ENCODE measurements at places on chromosomes 6 and 20.

DNA sequence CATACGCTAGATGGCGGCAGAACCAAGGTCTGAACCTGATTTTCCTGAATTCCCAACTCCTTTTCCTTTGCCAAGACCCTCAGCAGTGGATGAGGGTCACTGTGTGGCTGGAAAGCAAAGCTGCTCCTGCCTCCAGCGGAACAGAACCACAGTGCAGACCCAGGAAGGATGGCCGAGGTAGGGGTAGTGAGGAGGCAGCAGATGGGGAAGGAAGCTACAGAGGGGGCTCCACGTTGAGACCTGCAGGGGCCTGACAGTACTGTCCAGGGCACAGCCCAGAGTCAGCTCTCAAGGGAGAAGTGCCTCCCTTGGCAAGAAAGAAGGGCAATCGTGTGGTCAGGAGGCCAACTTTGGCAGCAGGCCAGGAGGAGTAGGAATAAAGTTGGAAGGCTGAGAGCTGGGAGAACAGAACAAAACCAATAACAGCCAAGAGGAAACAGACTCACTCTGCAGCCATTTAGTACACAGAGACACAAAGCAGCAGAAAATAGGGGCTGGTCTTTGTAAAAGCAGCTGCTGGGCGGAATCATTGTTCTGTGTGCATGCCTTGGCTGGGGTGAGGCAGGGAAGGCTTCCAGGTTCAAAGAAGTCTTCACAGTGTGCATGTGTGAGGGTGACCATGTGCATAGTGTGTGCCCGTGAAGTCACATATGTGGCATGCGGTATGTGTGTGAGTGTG lies 3.1 kb downstream of the GABRR2 start:
- H3K36me3 ChIP-seq = peaks cover 12% of the 10 kb centered on the region
- no peak overlapping the region for H3K27ac ChIP-seq
- H3K4me1 ChIP-seq = peaks cover 38% of the 10 kb centered on the region

DNA sequence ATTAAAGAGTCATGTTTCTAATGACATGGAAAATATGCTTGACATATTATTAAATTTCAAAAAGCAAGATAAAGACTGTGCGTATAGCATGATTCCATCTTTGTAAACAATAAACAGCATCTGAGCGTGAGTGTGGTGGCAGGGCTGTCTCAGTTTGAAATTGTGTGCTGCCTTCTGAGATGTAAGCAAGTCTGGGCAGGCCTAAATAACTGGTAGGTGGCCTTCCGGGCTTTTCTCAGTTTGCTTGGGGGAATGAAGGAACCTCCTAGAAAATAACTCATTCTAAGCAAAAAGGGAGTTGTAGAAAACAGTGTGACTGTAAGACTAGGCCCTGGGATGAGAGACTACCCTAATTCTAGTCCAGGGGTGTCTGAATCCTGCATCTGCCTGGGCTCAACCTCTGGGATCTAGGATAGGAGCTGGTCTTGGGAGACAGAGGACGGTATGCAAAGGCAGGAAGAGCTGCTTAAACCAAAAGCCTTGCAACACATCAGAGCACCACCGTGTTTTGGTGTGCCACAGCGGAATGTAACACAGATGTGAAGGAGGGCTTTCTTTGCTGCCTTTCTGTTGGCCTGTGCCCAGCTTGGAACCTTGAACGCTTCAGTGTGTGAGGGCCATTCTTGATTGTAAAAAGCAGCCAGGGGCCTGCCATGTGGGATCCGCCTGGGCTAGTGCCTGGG lies 63.5 kb upstream of the L3MBTL3 start:
- no peak for DNase-seq
- no peaks in the 10 kb centered on the region for H3K4me1 ChIP-seq
- no peak overlapping the region for H3K4me3 ChIP-seq
- no peak overlapping the region for H3K27ac ChIP-seq
- no peaks in the 10 kb centered on the region for H3K27me3 ChIP-seq

DNA sequence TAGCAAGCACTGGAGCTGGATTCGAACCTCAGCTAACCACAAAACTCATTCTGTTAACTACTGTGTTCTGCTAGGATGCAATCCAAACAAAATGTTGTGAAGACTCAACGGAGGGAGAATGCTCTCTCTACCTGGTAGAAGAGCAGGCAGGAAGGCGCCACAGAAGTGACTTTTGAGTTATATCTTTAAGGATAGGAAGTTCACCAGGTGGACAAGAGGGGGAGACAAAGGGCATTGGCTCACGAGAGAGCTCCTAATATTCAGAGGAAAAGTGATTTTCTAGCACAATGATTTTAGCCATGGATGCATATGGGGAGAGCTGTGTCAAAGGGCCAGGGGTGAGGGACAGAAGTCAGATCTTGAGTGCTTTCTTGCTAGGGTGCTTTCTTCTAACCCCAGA lies 108.4 kb upstream of the MAFB start:
- no peaks in the 10 kb centered on the region for H3K36me3 ChIP-seq
- no peak overlapping the region for H3K4me3 ChIP-seq
- H3K27me3 ChIP-seq = no peaks in the 10 kb centered on the region
- no peak for DNase-seq

DNA sequence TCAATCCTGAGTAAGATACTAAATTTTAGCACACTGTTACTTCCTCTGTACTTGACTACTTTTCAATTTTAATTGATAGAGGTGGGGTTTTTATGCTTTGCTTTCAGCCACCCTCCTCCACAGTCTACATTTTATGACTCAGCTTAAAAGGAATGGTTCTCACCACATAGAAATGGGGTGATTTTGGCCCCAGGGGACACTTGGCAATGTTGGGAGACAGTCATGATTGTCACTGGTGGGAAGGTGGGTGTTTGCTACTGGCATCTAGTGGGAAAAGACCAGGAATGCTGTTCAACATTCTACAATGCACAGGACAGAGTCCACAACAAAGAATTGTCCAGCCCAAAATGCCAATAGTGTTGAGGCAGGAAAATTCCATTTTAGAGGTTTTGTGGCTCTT lies 71.3 kb downstream of the PCSK2 start:
- no peaks in the 10 kb centered on the region for H3K4me1 ChIP-seq
- H3K27ac ChIP-seq = no peak overlapping the region
- no peaks in the 10 kb centered on the region for H3K27me3 ChIP-seq
- no peak for DNase-seq

GRCh38 chr20:5658912-5659345 lies 91.3 kb upstream of the SHLD1 start:
- DNase-seq = peak; percentile 99
- peak overlapping the region; percentile 37 for H3K4me3 ChIP-seq
- H3K36me3 ChIP-seq = no peaks in the 10 kb centered on the region
- H3K4me1 ChIP-seq = peaks cover 88% of the 10 kb centered on the region
- no peaks in the 10 kb centered on the region for H3K27me3 ChIP-seq

- no peaks in the 10 kb centered on the region for H3K36me3 ChIP-seq
- peak; percentile 75 for DNase-seq
- H3K27me3 ChIP-seq = no peaks in the 10 kb centered on the region
- no peak overlapping the region for H3K4me3 ChIP-seq
- H3K4me1 ChIP-seq = peaks cover 38% of the 10 kb centered on the region
These were observed 14.3 kb upstream of the NCOA3 start for GRCh38 chr20:47487175-47487917.

GRCh38 chr6:24504287-24504648 lies 9.5 kb downstream of the ALDH5A1 start:
- H3K36me3 ChIP-seq = no peaks in the 10 kb centered on the region
- DNase-seq = no peak
- no peak overlapping the region for H3K4me3 ChIP-seq
- H3K27me3 ChIP-seq = no peaks in the 10 kb centered on the region

- no peak for DNase-seq
- H3K27me3 ChIP-seq = no peaks in the 10 kb centered on the region
- H3K27ac ChIP-seq = no peak overlapping the region
- H3K4me1 ChIP-seq = peaks cover 17% of the 10 kb centered on the region
- H3K4me3 ChIP-seq = no peak overlapping the region
These were observed 154.0 kb upstream of the CITED2 start for GRCh38 chr6:139528471-139528870.

- H3K27me3 ChIP-seq = no peaks in the 10 kb centered on the region
- H3K4me1 ChIP-seq = peaks cover 28% of the 10 kb centered on the region
- no peak overlapping the region for H3K27ac ChIP-seq
- no peak overlapping the region for H3K4me3 ChIP-seq
These were observed 26.4 kb upstream of the PTGIS start for GRCh38 chr20:49594143-49594930.

DNA sequence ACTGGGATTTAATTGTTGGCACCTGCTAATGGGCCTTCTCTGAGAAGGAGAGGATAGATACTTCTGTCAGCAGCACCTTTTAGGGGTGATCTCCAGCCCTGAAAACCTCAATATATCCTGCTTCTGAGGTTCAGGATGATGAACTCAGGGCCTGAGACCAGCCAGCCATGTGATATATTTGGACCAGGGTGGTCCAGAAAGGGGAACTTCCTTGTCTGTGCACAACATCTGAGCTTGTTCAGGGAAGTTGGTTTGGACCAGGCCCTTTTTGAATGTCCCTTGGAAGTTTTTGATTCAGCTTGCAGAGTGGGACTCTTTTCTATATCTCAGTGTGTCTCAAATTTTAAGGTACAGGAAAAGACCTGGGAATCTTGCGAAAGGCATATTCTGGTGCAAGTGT lies 85.8 kb downstream of the GFRA4 start:
- no peak for DNase-seq
- no peak overlapping the region for H3K27ac ChIP-seq
- peaks cover 77% of the 10 kb centered on the region for H3K36me3 ChIP-seq
- H3K27me3 ChIP-seq = no peaks in the 10 kb centered on the region

DNA sequence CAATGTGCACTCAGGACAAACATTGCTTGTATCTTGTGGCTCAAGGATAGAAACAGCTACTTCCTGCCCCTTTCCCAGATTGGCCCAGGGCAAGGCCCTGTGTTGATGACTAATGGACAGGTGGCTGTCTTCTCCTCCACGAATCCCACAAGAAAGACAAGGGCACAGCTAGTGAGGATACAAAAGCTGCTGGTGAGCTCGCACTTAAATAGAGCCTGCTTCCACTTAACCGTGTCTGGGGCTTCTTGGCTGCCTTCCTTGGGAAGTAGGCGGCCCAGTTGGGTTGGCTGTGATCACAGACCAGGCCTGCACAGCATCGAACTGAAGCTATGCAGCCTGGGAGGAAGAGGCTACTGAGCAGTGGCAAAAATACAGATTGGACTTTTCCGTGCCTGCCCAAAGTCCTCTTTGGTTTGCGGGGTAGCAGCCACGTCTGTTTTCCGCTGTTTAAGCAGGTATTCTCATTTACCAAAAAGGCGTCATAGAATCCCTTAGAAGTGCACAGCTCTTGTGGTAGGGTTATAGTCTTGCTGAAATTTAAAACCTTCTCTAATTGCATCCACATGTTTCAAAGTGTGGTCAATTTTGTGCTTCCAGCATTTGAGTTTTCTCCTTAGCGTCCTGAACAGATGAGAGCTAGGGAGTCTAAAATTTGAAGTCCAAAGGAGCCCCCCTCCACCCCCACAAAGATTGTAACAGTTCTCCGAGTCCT lies 23.0 kb upstream of the NAA20 start:
- no peak for DNase-seq
- H3K27me3 ChIP-seq = no peaks in the 10 kb centered on the region
- H3K4me3 ChIP-seq = no peak overlapping the region
- H3K36me3 ChIP-seq = peaks cover 70% of the 10 kb centered on the region
- peaks cover 33% of the 10 kb centered on the region for H3K4me1 ChIP-seq

DNA sequence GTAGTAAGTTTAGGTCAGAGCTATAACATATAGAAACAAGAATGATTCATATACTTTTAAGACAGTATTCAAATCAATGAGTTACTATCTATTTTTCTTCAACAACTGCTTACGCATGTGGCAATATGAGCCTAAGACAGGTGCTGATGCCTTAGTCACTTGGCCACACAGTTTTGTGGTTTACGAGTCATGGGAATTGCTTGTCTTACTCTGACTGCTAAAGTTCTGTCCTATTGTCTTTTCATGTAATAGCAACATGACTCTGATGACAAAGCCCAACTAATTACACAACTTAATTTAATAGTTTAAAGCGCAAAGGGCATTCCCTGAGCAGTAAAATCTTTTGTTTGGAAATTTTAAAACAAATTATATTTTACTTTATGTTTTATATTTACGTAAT lies 159.3 kb upstream of the CENPW start:
- no peaks in the 10 kb centered on the region for H3K27me3 ChIP-seq
- H3K4me3 ChIP-seq = no peak overlapping the region
- peaks cover 3% of the 10 kb centered on the region for H3K4me1 ChIP-seq
- no peaks in the 10 kb centered on the region for H3K36me3 ChIP-seq
- H3K27ac ChIP-seq = no peak overlapping the region

DNA sequence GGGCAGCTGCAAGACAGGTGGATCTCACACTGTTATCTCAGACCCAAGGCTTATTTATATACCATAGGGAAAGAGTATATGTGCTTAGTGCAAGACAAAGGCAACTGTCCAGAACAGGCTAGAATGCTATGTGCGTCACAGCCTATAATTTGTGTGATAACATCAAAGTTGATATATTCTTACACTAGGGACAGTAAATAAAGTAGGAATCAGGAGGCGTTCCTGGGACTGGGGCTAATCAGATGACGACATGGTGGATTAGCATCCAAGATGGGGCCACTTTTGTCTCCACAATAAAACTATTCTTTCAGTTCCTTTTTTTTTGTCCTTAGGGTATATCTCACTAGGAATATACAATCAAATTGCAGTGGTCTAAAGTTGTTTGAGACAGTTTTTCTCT lies 54.9 kb upstream of the IER3 start:
- H3K27ac ChIP-seq = no peak overlapping the region
- peaks cover 37% of the 10 kb centered on the region for H3K4me1 ChIP-seq
- no peaks in the 10 kb centered on the region for H3K36me3 ChIP-seq

DNA sequence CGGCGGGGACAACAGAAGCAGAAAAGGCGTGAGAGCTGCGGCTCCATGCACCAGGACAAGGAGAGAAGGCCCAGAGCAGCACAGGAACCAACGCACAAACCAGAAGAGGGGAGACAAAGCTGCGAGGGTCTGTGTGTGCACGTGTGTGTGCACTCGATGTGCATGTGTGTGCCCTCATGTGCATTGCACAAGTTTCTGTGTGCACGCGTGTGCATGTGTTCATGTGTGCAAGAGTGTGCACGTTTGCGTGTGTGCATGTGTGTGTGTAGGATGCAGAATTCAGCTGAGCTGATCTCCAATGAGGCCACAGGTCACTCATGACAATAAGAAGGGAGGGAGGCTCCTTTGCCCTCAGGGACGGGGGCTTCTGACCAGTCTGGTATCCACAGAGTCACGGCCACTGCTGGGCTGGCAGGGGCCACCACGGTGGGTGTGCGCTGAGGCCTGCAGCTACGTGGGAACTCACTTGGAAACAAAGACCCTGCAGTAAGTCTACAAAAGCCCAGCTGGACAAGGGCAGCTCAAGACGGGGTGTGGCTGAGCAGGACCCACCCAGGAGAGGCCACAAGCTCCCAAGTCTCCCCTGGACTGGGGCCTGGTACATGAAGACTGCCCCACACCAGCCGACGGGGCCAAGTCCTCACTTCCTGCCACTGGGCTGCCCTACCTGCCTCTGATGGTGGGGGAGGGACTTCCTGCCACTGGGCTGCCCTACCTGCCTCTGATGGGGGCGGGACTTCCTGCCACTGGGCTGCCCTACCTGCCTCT lies 48.1 kb upstream of the CHRNA4 start:
- no peak for DNase-seq
- H3K27me3 ChIP-seq = no peaks in the 10 kb centered on the region
- no peaks in the 10 kb centered on the region for H3K36me3 ChIP-seq
- H3K4me1 ChIP-seq = no peaks in the 10 kb centered on the region
